ENCODE measurements at places on chromosomes 2 and 18.

DNA sequence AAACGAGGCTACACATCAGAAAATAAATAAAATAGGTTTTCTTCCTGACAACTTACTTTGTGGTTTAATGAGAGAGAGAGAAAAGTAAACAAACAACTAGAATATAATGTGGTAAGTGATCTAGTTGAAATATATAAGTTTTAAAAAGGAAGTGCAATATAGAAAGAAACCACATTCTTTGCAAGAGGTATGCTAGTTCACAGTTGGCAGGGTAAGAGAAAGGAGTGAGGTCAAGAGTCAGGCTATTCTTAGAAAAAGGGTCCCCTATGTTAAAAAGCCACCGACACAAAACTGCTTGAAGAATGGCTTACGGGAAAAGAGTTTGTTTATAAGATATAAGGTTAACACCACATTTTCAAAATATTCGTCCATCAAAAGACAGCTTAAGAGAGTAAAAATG lies 462.1 kb downstream of the ERBB4 start:
- no peak for DNase-seq

GRCh38 chr2:28461056-28461455 lies 34.8 kb upstream of the PLB1 start:
- no peak for DNase-seq

DNA sequence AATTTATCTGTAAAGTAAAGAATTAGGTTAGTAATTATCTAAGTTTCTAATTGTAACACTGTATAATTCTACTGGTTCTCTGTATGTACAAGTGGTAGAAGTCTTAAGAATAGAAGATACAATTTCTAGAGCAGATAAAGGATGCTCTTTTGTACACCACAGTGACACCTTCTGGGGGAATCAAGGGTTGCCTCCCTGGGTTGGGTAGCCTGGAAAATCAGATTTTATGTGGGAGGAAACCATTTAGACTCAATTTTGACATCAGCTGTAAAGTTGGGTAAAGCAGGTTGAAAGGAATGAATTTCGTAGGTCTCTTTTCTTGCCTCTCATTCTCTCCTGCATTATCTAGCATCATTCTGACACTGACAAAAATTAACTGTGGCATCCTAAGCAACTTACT lies 354.8 kb downstream of the DCC start:
- no peak for DNase-seq

DNA sequence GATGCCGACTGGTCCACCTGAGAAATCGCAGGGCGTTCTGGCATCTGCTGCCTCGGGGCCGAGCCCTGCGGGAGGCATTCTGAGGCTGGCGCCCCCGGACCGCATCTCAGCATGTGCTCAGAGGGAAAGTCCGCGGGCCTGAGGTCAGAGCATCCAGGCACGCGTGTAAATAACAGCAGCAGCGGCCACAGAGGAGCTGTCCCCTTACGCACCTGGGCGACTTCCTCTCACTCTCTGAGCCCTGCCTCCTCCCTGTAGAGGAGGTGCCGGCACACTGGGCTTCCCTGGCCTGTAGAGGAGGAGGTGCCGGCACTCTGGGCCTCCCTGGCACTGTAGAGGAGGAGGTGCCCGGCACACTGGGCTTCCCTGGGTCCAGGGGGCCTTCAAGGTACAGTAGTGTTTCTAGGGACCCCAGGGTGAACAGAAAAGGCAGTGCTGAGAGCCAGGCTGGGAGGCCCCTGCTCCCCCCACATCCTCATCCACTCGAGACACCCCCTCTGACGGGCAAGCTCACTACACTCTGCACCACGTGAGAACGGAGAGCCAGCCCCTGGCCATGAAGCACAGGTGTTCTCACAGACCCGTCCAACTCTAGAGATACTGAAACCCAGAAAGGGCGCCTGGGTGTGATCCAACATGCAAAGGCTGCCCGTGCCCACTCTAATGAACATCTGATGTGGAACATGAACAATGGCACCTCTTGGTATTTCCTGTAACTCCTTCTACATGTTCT lies 263.5 kb downstream of the HDAC4 start:
- no peak for DNase-seq

- DNase-seq: peak; percentile 48
Observed at GRCh38 chr2:55051026-55051866, 995 bp upstream of the RTN4 start.

- DNase-seq: no peak
Observed at GRCh38 chr2:239324456-239324855, 76.4 kb downstream of the HDAC4 start.

DNA sequence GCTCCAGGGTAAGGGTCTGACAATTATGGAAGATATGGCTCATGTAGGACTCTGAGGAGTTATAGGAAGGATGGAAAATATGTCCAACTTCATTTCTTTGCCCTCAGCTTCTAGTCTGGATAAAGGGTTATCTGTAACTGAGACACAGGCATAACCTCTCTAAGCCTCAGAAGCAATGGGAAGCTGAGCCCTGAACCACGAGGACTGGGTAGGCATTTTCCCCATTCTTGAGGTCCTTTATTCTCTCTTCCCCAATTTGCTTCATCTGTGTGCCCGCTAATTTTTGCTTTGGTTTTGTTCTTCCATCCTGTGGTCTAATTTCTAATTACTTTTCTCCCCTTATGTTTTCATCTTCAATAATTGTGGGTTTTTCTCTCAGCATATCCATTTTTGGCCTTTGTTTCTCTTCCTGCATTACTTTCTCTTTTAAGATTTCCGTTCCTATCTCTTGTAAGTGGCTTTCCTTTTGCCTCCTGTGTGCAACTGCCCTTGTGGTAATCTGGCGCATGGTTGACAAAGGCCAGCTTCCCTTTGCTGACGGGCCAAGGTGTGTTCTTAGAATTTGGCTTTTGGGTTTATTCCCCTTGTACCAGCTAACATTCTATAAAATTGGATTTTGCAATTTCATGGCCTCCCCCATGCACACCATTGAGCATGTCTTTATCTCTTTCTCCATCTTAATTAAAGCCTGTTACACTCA lies 343.8 kb downstream of the TXNL1 start:
- DNase-seq: no peak

GRCh38 chr2:29733965-29734364 lies 187.4 kb downstream of the ALK start:
- no peak for DNase-seq

DNA sequence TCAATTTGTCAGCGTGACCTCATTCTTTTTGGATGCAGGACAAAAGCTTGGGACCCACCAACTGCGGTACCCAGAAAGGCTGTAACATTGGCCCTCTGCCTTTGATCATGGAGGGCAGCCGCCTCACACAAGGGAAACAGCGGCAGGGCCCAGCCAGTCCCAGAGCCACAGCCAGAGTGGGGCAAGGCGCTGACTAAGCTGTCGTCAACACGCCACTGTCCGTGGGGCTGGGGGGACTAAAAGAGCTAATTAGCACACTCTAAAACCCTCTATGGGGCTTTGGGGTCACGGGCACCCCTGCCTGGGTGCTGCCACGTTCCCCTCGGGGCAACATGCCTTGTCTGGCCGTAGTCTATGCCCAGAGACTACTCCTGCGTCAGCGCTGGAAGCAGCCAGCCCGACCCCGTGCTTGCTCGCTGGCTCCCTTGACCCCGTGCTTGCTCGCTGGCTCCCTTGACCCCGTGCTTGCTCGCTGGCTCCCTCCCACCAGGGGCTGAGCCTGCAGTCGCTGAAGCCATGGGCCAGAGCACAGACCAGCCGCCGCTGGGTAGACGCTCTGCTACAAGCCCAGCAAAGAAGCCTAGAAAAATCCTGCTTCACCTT lies 598.4 kb downstream of the MBD2 start:
- no peak for DNase-seq

DNA sequence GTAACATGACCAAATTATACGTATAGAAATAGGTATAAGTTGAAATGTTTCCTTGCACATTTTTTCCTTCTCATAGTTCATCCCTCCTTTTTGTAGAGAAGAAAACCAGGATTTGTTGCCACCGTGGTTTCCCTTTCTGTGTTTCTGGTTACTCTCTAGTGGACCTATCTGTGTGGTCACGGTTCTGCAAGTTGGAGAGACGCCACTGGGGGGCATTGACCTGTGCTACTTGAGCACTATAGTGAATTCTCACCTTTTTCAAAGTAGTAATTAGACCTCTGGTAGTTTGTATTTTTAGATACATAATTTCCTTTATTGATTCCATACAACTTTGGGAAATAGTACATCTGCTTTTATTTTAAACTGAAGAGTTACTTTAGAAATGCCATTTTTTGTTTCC lies 444.8 kb downstream of the PTPRM start:
- DNase-seq: no peak

DNA sequence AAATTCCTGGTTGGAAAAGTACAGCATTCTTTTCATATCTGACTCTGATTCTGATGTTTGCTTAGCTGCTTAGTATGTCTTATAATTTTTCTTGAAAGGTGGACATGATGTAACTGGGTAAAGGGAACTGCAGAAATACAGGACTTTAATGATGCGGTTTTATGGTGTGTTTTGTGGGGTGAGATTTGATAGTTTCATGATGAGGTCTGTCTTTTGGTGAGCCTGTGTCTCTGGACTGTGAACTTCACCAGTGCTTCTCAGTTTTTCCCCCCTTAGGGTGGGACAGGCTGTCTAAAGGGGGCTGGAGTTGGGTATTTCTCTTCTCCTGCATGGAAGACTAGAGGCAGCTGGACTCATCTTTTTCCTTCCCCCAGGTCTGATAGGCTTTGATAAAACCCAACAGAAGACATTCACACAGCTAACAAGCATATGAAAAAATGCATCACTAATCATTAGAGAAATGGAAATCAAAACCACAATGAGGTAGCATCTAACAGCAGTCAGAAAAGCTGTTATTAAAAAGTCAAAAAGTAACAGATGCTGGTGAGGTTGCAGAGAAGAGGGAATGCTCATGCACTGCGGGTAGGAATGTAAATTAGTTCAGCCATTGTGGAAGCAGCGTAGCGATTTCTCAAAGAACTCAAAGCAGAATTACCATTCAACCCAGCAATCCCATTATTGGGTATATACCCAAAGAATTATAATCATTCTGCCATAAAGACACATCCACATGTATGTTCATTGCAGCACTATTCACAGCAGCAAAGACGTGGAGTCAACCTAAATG lies 77.6 kb downstream of the EPC2 start:
- DNase-seq: no peak

DNA sequence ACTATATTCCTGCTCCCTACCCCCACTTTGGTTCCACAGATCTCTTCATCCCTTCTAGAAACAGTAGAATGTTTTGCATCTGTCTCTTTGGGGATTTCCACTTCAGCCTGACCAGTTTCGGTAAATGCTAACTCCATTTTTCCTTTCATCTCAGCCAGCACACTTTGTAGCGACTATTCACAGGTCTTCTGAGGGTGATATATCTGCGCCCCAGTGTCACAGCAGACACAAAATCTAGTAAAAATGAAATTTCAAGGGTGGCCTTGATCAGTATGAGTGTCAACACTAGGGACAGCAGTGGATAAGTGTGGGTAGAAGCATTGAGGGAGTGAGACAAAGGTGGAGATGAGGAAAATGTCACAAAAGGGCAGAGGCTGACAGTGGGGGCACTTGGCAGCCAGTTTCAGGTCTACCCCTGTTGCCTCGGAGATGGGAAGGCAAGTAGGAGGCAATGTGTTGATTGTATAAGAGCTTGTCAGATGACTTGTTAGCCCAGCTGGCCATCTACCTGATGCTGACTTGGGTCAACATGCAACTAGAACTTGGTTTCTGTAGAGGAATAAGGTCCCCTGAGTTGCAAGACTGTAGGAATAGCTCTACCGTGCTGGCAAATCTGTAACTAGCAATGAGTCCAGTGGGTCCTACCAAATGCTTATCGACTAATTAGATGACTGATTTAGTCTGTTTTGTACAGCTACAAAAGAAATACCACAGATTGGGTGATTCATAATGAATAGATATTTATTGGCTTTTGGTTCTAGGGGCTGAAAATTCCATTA lies 60.7 kb downstream of the CXCR4 start:
- peak; percentile 72 for DNase-seq

DNA sequence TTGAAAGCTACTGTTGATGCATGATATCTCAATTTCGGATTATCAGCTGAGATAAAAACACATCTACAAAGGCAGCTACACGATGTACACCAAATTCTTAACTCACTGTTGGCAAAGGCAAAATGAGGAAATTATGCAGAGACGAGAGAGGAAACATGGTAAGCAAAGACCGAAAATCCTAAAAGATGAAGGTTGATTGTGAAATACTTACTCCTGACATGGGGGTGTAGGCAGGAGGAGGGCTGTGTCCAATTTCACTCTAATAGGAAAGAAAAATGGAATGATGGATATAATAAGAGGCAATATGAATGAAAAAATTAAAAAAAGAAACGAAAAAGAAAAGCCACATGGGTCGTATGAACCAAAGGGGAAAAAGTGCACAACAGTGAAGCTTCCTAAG lies 831.3 kb downstream of the CPS1 start:
- no peak for DNase-seq

DNA sequence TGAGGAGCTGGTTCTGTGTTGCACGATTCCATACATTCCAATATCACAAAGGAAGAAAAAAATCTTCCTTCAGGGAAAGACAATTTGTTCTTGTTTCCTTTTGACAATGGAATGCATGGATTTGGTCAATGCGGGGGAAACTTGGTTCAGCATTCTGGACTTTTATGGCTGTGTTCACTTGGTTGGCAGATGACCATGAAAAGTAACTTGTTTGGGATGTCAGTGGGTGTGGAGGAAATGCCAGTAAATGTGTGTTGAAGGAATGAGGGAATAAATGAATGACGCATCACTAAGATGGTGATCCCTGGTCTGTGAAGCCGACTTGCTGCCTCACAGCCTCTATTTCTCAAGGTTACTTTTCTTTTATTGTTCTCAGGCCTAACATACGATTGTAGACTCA lies 53.7 kb downstream of the THUMPD2 start:
- no peak for DNase-seq

DNA sequence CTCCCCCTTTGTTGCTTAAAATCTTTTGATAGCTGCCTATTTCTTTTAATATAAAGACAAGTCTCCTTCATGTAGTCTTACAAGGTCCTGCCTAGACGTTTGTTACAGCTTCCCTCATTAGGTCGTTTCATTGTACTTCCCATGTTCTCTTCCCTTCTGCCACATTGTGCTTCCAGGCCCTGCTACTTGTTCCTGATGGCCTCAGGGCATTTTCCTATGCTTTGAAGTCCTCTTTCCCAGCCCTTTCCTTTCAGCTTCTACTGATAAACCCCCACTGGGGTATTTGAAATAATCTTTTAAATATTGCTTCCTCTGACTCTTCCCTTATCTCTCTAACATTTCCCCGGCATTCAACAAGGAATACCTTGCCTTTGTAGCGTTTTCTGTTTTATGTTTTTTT lies 67.4 kb downstream of the UBE2E3 start:
- DNase-seq: no peak

- DNase-seq: no peak
Observed at GRCh38 chr2:42823744-42824453, 31.5 kb upstream of the HAAO start.

- DNase-seq: no peak
Observed at GRCh38 chr2:105140240-105140568, 101.3 kb upstream of the GPR45 start.

- no peak for DNase-seq
Observed at GRCh38 chr2:148660999-148661398, 16.4 kb downstream of the EPC2 start.

GRCh38 chr2:65934992-65935629 lies 499.8 kb upstream of the MEIS1 start:
- DNase-seq: no peak

- DNase-seq: no peak
Observed at GRCh38 chr18:69916412-69916811, 31.3 kb downstream of the CD226 start.

GRCh38 chr2:176270100-176270750 lies 983 bp downstream of the MTX2 start:
- DNase-seq: no peak

Data from T-helper 2 cell treated with Interferon-gamma antibody and Interleukin-4, amounts not matched to agents 5 μg/mL and 100 μg/mL, for 36 hours (primary cell).